NCI-H1417 (cell line): ENCODE measurements at places on chromosomes 2 and 18.
A peak's percentile ranks its signal among the peaks of the same experiment; 100 is the strongest.

DNA sequence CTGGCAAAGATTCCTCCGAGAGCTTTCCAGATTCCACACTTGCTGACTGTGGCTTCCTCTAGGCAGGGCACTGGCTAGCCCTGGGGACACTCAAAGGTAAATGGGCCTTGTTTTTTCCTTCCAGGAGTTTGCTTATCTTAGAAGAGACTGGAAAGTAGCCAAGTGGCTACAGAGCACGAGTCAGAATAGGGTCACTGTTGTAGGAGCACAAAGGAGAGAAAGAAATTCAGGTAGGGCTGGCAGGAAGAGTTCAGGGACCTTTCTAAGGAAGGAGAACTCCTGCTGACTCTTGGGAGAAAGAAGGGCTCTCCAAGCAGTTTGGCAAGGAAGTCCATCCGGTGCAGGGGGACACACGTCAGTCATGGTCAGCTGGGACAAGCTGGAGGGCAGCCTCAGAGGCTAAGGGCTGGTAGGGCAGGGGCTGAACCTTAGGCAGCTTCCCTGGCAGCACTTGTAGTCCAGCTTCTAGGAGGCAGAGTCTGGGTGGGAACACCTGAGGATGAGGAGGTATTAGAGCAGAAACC is 39.5 kb downstream of the NIFK start:
- DNase-seq = no peak

DNA sequence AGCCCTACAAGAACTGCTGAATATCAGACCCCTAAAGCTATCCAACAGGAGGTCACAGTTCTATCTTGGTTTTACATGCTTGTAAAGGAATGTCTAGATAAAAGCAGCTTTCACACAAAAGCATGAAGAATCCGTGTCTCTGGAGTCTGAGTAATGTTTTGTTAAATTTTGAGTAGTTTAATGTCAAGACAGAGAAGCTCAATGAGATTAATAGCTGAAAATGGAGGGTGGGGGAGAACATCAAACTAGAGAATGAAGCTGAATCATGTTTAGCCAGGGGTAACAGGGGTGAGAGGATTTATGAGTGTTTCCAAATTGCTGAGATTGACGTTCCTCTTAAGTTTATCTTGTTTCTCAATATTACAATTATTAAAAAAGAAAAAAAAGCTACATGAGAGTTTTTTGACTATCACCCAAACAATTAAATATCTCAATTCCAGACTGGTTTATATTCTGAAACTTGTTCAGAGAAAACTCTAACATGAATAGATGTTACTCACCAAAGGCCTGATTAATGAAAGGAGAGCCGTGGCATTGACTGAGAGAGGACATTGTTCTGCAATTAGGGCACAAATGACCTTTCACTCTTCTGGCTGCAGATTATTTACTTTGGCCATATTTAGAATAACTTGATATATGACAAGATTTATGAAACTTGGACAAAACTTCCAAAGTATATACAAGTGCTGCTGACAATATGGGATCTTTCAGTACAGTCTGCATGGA is 266.4 kb upstream of the ETAA1 start:
- no peak for DNase-seq

DNA sequence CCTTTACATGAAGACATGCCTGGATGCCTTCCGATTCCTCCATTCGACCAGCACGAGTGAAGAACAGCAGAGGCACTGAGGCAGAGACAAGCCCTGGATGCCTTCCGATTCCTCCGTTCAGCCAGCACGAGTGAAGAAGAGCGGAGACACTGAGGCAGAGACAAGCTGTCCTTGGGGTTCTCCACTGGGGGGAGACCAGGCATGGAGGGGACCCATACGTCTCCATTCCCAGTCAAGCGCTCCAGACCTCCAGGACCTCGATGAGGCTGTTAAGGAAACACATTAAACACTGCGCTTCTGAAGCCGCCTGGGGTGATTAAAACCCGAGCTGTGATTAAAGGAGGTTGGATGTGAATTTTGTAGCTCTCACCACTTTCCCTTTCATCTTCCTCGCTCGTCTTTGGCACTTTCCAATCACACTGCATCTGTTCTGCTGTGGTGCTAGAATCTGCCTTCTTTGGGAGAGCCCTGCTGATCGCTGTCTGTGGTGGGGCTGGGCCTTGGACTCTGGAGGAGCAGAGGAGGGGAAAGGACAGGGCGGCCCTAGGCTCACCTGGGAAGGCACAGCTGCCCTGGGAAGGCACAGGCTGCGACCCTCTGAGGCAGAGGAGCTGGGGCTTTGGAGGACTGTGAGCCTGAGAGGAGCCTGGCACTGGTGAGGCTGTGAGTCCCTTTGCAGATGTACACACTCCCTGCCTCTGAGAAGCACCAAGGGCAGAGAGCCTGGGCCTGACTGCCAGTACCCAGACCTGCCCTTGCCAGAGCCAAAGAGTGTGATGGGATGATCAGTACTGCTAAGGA is 463.1 kb upstream of the HS6ST1 start:
- DNase-seq = no peak

GRCh38 chr18:41973983-41974382 is 18.9 kb downstream of the PIK3C3 start:
- DNase-seq = peak; percentile 47

- peak; percentile 24 for DNase-seq
Observed at GRCh38 chr2:132478461-132479105, 62.0 kb downstream of the GPR39 start.

GRCh38 chr18:21386523-21387240 is 144.7 kb downstream of the GREB1L start:
- DNase-seq = peak; percentile 10

DNA sequence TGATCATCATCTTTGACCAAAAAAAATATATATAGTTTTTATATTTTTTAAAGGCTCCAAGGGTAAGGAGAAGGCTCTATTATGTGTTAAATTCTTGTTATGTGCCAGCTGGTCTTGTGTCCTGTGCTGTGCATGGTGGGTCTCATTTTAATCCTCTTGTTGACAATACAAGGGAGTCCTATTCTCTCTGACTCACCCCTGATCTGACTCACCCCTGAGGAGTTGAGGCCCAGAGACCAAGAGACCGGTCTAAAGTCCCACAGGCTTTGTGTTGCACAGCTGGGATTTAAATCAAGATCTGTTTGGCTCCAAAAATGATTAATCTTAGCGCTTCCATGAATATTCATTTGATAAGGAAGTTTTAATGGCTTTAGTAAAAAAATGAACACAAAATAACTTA is 25.7 kb downstream of the MC2R start:
- DNase-seq = no peak

DNA sequence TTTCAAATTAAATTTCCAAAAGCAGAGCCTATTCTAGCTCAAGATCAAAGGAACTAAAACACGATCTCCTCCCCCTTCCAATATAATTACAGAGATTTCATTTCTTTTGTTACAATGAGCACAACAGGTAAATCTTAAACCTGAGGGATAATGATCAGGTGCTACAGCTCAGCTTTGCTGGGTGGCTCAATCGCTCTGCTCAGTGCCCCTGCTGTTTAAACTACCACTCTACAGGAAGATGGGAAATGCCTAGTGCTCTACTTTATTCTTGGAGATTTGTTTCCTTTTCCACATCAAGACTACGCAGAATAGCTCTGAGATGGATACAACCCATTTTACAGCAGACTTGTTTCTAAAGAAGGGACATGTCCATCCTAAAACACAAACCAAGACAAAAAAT is 162.3 kb downstream of the TCF4 start:
- no peak for DNase-seq

DNA sequence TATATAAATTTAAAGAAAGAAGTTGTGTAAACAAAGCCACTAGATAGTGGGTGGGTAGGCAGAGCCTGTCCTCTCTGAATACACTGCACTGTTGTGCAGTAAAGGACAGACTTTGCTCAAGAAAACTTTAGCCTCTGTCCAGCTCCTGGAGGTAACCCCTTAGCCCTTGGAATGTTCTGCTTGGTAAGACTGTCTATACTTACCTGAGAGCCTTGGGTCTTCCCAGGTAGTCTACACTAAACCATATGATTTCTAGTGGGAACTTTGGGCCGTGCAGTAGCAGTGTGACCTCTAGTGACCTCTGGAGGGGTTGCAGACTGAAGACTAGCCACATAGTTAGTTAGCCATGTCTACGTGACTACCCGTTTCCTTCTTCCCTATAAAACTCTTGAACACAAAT is 678.3 kb upstream of the NRXN1 start:
- peak; percentile 36 for DNase-seq

DNA sequence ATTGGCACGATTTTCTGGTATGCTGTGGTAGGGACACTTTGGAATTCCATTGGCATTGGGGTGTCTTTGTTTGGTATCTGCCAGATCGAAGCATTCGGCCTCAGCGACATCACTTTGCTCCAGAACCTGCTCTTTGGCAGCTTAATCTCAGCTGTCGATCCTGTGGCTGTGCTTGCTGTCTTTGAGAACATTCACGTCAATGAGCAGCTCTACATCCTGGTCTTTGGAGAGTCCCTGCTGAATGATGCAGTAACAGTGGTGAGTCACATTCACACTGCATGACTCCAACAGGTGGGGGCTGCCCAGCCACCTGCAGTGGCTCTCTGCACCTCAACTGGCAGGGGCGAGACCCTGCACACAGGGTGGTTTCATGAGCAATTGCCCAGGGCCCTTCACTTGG is 38.4 kb downstream of the SLC9A2 start:
- no peak for DNase-seq

GRCh38 chr2:161379740-161380139 is 36.4 kb upstream of the TBR1 start:
- DNase-seq = no peak

GRCh38 chr2:42138163-42139015 is 30.8 kb upstream of the EML4 start:
- no peak for DNase-seq

- no peak for DNase-seq
Observed at GRCh38 chr2:46162329-46163097, 134.7 kb upstream of the EPAS1 start.

GRCh38 chr2:187982668-187983067 is 309.0 kb upstream of the GULP1 start:
- no peak for DNase-seq

GRCh38 chr2:154696810-154697417 is 1.6 kb upstream of the KCNJ3 start:
- peak; percentile 67 for DNase-seq

- DNase-seq = no peak
Observed at GRCh38 chr2:173749315-173749714, 215.9 kb downstream of the SP3 start.

DNA sequence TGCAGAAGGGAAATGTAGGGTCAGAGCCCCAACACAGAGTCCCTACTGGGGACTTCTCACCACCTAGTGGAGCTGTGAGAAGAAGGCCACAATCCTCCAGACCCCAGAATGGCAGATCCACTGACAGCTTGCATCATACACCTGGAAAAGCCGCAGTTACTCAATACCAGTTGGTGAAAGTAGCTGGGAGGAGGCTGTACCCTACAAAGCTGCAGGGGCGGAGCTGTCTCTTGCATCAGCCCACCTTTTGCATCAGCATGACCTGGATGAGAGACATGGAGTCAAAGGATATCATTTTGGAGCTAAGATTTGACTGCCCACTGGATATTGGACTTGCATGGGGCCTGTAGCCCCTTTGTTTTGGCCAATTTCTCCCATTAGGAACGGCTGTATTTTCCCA is 237.3 kb downstream of the CALCRL start:
- DNase-seq = no peak

DNA sequence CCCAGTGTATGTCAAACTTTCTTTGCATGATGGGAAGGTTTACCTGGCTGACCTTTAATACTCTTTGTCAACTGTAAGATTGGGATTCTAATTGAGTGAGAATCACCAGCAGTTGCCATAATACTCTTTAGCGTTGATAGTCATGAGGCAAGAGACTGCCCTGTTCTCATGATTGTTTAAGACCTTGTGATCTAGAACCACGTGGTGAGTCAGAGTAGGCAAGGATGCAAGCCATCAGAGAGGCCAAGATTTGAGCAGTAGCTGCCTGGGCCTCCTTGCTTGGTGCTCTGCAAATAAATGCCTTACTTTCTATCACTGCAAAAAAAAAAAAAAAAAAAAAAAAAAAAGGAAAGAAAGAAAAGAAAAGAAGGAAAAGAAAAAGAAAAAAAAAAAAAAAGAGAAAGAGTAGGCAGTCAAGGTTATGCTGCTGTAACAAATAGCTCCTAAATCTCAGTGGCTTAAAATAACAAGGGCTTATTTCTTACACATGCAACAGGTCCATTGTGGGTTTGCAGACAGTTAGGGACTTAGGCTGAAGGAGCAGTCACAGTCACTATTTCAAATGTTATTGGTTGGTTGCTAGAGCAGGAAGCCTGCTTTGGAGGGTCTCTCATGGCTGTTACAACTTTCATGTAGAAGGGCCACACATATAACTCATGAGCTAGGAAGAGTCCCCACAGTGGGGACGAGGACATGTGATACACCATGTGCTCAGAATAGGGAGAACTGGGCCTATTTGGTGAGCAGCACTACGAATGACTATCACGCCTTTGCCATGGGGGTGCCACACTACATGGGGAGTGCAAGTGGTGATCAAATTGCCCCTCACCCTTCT is 21.7 kb downstream of the IL1R2 start:
- no peak for DNase-seq

GRCh38 chr2:18787726-18788125 is 198.4 kb upstream of the NT5C1B start:
- DNase-seq = no peak

DNA sequence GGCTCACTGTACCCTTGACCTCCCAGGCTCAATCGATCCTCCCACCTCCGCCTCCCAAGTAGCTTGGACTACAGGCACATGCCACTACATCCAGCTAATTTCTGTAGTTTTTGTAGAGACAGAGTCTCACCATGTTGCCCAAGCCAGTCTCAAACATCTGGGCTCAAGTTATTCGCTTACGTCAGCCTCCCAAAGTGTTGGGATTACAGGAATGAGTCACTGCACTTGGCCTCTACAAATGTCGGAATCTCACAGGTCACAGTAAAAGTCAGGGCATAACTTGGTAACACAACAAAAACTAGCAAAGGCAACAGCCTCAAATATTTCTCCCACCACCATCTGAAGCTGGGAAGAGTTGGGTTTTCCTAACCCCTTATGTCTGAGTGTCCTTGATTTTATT is 25.3 kb downstream of the SCG2 start:
- no peak for DNase-seq

DNA sequence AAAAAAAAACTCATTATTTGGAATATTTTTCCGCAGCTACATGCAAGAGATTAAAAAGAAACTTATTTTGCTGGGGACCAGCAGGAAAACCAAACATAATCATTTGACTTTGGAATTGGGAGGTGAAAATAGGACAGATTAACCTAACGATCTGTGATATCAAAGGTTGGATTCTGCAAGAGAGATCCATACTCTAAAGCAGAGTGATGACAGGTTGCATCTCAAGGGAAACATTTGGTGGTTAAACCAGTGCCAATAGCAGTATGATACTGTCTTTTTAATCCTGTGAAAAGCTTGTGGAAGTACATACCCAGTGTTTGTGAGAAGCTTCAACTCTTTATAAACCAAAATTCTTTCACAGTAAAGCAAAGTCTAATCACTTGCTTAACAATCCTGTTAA is 5.3 kb upstream of the IKZF2 start:
- no peak for DNase-seq

GRCh38 chr2:174977364-174977763 is 27.8 kb downstream of the CHN1 start:
- no peak for DNase-seq

- no peak for DNase-seq
Observed at GRCh38 chr2:143251681-143252080, 122.5 kb downstream of the ARHGAP15 start.
